ENCODE measurements at places on chromosomes 6 and 20. TPM values are rescaled to one million over a fixed set of nuclear protein-coding genes. Genes with fewer than 3 reads are reported as not detected.

The PRDM1 gene
- 1.4 TPM for total RNA-seq

The OR2H2 gene
- not detected for total RNA-seq

The PRRC2A gene
- 172 TPM for total RNA-seq

The SASH1 gene
- total RNA-seq, result 10.2 TPM

The EFCAB8 gene
- total RNA-seq, result 0.10 TPM

The SYCP2 gene
- 0.69 TPM for total RNA-seq

The RIMS4 gene
- not detected for total RNA-seq

The RNF39 gene
- total RNA-seq, result 3.8 TPM

Data from HT-29 (cell line).